Left lobe of liver (tissue), 2 donors: ENCODE measurements at places on chromosomes 5 and 9. TPM values are rescaled to one million over a fixed set of nuclear protein-coding genes. Genes with fewer than 3 reads are reported as not detected.

The PLAC8L1 gene
- not detected for total RNA-seq

The LHX6 gene
- 0.20 TPM for total RNA-seq

The MELK gene
- 0.23 TPM for total RNA-seq

The HMHB1 gene
- not detected for total RNA-seq

The PCDHGA11 gene
- 0.68 TPM for total RNA-seq

The TERT gene
- total RNA-seq: 0.10 TPM

The NTRK2 gene
- total RNA-seq: 0.38 TPM

The OTULINL gene
- 1.4 TPM for total RNA-seq

The PAEP gene
- not detected for total RNA-seq

DNA sequence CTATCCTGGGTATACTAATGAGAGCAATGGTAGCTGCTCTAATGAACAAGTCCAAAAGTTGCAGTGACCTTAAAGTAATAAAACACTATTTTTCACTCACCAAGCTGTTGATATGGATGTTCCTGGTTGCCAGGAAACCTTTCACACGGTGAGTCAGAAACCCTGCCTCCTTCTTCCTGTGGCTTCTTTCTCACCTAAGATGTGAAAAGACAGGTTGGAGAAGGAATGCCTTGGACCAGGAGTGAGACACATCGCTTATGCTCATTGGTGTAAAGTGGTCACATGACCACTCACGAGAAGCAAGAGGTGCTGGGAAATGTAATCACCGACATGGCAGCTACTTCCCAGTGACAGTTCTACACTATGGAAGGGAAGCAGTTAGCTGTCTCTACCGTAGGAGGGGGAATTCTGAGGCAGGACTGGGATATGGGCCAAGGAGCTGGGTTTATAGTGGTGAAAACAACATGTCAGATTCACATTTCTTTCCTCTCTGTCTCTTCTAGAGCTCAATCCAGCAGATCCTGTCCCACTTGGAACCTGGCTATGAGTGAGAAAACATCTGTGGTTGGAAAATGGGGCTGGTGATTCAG lies 320.4 kb upstream of the KLF4 start:
- DNase-seq: no peak

DNA sequence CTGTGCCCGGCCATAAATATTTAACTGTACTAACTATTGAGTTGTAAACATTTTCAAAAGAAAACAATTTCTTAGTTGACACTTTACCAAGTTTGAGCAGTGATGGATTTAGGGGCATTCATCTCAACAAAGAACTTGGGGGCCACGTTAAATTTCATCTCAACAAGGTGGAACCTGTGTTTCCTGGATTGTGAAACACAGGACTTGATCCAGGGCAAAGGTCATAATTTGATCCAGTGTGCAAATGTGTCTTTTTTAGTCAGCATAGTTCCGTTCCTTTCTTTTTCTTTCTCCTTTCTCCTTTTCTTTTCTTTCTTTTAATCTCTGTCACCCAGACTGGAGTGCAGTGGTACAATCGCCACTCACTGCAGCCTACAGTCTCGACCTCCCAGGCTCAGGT lies 3.1 kb downstream of the GFRA3 start:
- DNase-seq: no peak

DNA sequence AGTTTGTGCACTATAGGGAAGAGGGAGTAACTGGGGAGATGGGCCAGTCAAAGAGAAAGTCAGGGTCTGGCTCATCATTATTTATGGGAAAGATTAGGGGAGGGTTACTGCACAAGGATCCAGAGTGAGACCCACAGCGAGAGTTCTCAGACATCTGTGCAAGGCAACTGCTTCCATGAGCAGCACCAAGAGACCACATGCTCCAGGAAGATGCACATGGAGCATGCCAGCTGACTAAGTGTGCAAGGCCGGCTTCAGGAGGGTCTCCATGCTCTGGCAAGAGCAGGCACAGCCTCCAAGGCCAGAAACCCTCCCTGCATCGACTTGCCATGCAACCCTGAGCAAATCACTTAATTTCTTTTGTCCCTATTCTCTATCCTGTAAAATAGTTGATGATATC lies 616.9 kb downstream of the CSNK1G3 start:
- DNase-seq: no peak

GRCh38 chr5:78376315-78376714 lies 15.9 kb downstream of the SCAMP1 start:
- no peak for DNase-seq

DNA sequence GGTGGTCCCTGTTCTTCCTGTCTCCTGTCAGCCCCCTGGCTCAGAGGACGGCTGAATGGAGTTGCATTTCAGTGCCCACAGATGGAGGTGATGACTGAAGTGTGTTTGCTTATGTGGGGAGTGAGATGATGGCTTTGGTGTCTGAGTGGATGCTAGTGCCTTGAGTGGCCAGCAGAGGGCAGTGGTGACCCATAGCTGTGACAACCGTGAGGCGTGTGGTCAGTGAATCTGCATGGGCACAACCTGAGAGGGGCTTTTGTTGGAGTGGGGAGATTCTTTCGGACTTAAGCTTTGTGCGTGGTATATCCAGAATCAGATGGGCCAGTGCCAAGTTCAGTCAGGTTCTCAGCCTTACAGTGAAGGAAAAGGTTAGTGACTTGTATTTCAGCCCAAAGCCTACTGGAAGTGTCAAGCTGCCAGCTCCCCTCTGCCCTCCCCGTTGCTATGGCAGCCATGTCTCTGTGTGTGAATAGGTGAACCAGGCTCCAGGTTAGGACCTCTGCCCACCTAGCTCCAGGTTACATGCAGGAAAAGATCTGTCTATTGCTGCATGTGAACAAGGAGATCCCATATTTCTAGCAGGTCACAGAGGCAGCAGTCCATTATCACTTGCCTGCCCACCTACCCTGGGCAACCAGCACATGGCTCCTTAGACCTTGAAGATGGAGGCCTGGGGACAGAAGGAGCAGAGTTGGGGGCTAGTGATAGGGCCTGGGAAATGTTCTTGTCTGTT lies 14.7 kb upstream of the CXXC5 start:
- peak; percentile 74 for DNase-seq

GRCh38 chr5:1481266-1481958 lies 36.2 kb upstream of the SLC6A3 start:
- no peak for DNase-seq

- DNase-seq: no peak
Measured at GRCh38 chr5:142976861-142977260, 206.7 kb downstream of the ARHGAP26 start.

DNA sequence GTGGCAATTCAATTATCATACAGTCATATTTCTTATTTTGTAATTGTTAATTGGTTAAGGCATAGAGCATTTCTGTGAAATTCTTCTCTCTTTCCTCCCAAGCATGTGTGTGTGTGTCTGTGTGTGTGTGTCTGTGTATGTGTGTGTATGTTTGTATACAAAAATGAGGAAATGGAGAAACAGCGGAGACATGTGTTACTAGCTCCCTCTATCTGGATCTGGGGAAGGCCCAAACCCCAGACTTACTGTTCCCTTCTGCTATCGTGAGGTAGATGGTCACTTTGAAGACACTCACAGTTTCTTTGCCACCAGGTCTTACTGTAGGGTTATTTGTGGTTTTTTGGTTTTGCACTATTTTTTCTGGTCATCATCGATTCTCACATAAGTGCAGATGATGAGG lies 11.4 kb upstream of the C5orf63 start:
- no peak for DNase-seq

GRCh38 chr5:81572201-81572600 lies 178.3 kb upstream of the ACOT12 start:
- no peak for DNase-seq

- no peak for DNase-seq
Measured at GRCh38 chr9:105842023-105842644, 147.8 kb downstream of the TMEM38B start.

- DNase-seq: no peak
Measured at GRCh38 chr9:108552459-108553040, 303.2 kb downstream of the ACTL7B start.

DNA sequence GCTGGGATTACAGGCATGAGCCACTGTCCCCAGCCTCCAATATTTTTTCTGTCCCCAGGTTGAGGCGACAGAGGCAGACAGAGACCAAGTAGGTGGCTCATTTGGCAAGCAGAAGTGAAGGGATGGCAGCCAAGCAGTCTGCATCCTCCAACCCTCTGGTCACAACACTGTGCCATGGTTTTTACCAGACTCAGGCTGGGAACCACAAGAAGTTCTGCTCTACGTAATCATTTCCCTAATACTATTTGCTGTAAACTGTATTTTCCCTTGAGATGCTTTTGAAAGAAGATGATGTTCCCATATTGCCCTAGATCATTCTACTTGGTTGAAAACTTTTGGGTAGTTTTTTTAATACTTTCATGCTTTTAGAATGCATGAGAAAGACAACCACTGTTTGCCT lies 40.5 kb downstream of the PTTG1 start:
- DNase-seq: no peak

DNA sequence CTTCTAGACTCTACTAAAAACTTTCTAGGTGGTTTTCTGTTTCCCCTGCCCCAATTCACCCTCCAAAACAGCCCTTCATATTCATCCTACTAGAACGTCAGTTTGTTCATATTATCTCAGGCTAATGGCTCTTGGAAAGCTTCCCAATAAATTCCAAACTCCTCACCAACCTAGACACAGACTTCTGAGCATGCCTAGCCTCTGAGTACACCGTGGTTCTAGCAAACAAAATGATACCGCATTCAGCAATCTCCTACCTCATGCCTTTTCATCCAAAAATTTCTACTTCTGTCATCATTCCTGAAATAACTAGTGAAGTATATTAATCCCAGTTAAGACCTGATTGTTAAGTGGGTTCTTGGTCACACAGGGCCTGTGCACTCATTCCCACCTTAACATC lies 46.5 kb upstream of the NR5A1 start:
- DNase-seq: no peak

DNA sequence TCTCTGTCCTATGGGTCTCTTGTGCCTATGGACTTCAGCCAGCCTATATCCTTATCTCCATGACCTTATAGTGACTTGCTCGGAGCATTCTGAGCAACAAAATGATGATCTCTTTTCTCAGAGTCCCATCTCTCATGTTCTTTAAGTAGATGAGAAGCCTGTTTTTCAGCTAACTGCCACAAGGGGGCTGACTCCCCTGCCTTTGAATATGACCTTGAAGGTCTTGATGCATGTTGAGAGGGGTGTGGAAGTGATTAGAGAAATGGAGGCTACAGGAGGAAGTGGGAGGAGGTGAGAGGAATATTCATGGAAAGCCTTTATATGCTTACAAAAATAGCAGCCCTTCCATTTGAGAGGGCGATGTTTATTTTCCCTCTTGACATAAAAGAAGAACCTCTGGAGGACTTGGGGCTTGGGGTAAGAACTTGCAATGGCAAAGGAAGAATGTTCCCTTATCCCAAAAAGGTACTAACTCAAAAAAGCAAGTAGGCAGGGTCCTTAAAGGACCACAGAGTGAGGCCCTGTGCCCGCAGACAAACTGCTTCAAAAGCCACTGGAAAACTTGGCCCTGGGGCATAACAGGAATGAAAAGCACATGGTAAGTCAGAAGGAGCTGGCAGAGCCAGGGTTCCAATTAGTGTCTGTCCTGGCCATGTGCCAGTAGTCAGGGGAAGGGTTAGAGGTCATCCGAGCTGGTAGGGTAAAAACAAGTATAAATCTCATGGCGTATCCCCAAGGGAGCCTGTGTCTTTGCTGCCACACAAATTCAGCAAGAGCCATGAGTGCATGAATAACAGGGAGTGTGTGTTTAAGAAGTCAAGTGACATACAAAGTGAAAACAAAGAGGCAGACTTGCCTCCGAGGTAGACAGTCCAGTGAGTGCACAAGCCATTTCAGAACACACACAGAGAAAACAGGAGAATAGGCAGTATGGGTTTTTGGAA lies 39.1 kb downstream of the FGD3 start:
- peak; percentile 38 for DNase-seq

DNA sequence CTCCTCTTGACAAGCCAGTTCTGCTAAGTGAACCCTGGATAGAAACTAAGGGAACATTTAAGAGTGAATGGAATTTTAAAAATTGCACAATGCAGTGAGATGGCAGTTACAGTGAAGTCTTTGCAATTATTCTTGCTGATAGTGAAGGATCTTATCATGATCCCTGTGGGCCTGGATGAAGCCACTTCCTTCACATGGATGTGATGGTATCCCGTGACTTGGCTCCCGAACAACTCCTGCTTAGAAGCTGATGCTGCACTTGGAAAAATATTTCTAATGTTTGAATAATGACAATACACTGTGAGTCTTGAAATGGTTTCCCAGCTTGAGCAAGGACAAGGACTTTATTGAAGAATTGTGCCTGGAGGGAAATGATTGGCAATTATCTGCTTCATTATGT lies 49.2 kb upstream of the NTRK2 start:
- DNase-seq: no peak

GRCh38 chr5:129639331-129639730 lies 108.6 kb upstream of the MINAR2 start:
- DNase-seq: no peak

DNA sequence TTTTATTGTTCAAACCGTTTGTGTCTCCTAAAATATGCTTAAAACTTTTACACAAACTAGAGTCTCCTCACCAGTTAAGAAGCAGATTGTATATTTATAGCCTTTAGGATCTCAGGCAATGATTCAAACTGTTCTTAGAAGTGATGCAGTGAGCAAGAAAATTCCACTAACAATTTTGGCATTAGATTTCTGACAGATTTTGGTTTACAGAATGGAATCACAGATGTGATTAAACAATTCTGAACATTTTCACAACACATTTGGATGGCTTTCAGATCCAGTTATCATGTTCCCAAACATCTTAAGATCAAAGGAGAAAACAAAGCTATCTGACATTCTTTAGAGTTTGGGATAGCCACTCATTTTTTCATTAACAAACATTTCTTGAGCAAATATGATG lies 181.7 kb upstream of the RIOK2 start:
- no peak for DNase-seq

GRCh38 chr9:112863746-112864145 lies 26.9 kb downstream of the SLC46A2 start:
- DNase-seq: no peak

GRCh38 chr5:998246-999031 lies 10.2 kb upstream of the NKD2 start:
- DNase-seq: peak; percentile 43

GRCh38 chr9:118985851-118986250 lies 383.4 kb downstream of the BRINP1 start:
- DNase-seq: no peak
